Chondrocyte (in vitro differentiated cells): ENCODE measurements at places on chromosomes 13 and 19. TPM values are rescaled to one million over a fixed set of nuclear protein-coding genes. Genes with fewer than 3 reads are reported as not detected.

Gene ISOC2
- total RNA-seq, result 39.8 to 47.2 TPM (median 39.8 TPM) in 3 replicates

Gene CEBPA
- total RNA-seq, result 0.56 to 2.2 TPM (median 1.7 TPM) in 3 replicates

Gene LYPD3
- 0.39 to 1.0 TPM (median 0.59 TPM) in 3 replicates for total RNA-seq

Gene LIN37
- 11.9 to 18.6 TPM (median 13.5 TPM) in 3 replicates for total RNA-seq

Gene YJEFN3
- 3.6 to 5.3 TPM (median 4.0 TPM) in 3 replicates for total RNA-seq

Gene CD37
- total RNA-seq, result not detected in 3 replicates

Gene KLK7
- total RNA-seq, result not detected in 3 replicates

Gene ATP4A
- total RNA-seq, result not detected in 3 replicates

DNA sequence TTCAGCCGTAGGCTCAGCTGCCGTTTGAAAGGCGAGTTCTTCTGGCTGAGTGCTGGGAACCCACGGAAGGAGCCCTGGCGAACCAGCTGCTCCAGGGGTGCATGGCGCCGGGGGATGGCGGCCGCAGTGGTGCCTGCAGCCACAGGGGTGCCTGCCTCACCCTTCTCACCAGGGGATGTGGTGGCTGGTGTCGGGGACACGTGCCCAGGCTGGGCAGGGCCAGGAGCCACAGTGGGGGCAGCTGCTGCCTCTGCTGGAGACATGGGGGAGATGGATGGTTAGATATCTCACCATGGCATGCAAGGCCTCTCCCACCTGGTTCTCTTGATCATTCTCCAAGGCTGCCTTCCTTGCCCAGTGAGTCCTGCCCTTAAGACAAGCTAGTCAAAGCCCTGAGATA is 17.1 kb downstream of the NUMBL start:
- peaks cover 33% of the 10 kb centered on the region for H3K36me3 ChIP-seq
- no peaks in the 10 kb centered on the region for H3K27me3 ChIP-seq
- H3K4me3 ChIP-seq, result no peak overlapping the region
- no peak overlapping the region for H3K27ac ChIP-seq

DNA sequence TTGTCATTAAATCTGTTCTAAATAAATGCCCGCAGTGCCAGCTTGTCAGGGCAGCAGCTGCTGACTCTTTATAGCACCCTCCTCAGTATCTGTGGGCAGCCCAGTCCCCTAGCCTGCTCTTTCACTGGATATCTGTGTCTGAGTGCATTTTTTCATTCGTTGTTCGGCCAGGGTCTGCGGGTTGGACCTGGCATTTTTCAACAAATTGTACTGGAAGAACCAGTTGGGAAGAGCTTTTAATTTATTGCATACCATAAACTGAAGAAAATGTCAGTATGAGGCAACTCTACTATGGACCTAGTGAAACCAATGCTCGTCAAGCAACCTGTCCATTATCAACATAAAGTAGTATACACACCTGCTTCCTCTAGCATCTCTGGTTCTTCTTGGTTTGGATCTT is 8.6 kb downstream of the NLRP13 start:
- no peak overlapping the region for H3K27ac ChIP-seq
- H3K27me3 ChIP-seq, result no peaks in the 10 kb centered on the region
- no peaks in the 10 kb centered on the region for H3K36me3 ChIP-seq
- no peak for DNase-seq

DNA sequence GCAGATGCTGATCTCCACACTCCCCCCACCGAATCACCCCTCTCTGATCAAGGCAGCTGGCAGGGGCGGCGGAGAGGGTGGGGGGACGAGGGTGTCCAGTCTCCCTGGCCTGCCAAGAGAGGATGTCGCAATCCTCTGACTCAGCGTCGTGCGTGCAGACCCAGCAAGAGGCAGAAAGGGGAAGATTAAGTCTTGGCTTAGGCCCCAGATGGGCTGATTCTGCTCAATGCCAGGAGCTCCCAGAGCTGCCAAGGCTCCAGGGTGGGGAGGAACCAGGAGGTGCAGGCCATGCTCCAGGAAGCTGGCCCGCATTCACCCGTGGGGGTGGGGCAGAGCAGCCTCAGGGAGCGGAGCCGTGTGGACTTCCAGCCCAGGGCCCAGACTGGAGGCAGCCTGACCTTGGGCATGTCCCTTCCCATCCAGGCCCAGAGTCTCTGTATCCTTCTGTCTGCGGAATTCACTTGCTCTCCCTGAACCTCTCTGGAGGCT is 6.6 kb upstream of the BCL3 start:
- no peak for DNase-seq
- H3K4me3 ChIP-seq, result no peak overlapping the region
- peaks cover 65% of the 10 kb centered on the region for H3K4me1 ChIP-seq
- no peaks in the 10 kb centered on the region for H3K36me3 ChIP-seq
- no peaks in the 10 kb centered on the region for H3K27me3 ChIP-seq

DNA sequence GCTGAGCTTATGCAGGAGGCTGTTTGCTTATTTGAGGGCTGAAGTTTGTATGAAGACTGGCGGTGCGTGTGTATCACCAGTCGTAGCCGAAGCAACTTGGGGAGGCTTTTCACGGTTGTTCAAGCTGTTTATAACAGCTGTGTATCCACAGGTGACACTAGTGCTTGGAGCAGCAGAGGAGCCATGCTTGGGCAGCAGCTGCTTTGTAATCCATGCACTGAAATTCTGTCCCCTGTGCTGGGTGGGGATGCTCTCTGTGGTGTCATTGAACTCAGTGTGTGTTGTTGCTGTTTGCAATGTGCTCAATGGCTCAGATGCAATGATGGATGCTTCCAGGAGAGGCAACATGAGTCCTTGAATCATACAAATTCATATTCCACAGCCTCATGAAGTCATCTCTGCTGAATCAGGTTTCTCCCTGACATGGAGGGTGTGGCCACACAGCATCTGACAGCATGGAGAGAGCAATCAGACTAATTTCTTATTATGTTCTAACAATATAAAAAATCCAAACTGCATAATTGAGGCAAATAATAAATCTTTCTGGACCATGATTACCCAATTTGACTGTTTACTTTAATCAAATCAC is 18.8 kb upstream of the GTF3A start:
- DNase-seq, result no peak
- H3K4me1 ChIP-seq, result peaks cover 15% of the 10 kb centered on the region

GRCh38 chr19:13154911-13155471 is 4.8 kb downstream of the IER2 start:
- peak overlapping the region; percentile 93 for H3K27ac ChIP-seq
- DNase-seq, result no peak
- peaks cover 6% of the 10 kb centered on the region for H3K36me3 ChIP-seq
- H3K27me3 ChIP-seq, result no peaks in the 10 kb centered on the region
- H3K4me3 ChIP-seq, result peak overlapping the region; percentile 99
- peaks cover 16% of the 10 kb centered on the region for H3K4me1 ChIP-seq

DNA sequence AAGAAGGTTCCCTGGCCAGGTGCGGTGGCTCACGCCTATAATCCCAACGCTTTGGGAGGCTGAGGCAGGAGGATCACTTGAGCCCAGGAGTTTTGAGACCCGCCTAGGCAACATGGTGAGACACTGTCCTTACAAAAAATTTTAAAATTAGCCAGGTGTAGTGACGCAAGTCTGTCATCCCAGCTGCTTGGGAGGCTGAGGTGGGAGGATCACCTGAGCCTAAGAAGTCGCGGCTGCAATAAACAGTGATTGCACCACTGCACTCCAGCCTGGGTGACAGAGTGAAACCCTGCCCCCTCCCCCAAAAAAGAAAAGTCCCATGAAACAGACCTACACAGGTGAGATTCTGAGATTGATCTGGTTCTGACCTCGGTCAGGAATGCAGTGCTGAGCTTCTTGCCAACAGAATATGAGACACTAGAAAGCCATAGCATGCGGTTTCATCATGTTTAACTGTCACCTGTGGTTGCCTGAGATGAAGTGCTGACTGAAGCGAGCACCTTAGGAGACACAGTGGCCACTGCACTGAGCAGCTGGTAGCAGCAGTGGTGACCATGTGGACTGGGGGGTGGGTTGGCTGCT is 2.0 kb upstream of the A1BG start:
- no peaks in the 10 kb centered on the region for H3K27me3 ChIP-seq
- H3K27ac ChIP-seq, result no peak overlapping the region

- H3K4me1 ChIP-seq, result peaks cover 14% of the 10 kb centered on the region
- H3K36me3 ChIP-seq, result peaks cover 3% of the 10 kb centered on the region
- H3K4me3 ChIP-seq, result no peak overlapping the region
- DNase-seq, result no peak
These were observed 552.5 kb downstream of the TBC1D4 start for GRCh38 chr13:74929436-74929835.

DNA sequence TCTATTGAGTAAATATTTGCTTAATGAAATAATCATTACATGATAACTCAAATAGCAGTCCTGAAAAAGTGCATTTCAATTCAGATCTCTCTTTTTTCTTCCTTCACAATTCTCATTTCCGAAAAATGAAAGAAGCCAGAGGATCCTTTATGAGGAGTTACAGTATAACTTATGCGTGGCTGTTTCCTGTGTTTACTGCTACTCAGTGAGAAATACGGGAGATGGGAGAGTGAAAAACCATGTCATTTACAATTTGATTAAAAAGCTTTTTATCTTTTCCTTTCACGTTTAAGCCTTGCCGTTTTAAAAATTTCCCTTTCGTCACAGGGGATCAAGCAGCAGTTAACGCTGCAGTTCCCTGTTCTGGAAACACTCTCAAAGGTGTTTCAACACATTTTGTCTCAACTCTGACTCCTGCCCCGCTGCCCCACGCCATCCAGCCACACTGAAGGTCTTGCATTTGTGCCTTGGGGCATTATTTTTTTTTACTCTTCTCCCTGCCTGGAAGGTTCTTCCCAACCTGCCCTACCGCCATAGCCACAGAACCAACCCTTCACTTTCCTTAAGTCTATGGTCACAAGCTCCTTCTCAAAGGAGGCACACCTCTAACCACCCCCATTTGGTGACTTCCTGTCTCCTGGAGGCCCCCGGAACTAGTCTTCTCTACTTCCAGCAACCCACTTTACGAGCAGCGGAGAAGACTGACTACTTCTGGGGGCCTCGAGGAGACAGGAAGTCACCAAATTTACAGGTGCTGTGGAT is 17.0 kb downstream of the KL start:
- no peak overlapping the region for H3K4me3 ChIP-seq
- H3K4me1 ChIP-seq, result no peaks in the 10 kb centered on the region
- no peaks in the 10 kb centered on the region for H3K36me3 ChIP-seq
- no peak for DNase-seq
- no peaks in the 10 kb centered on the region for H3K27me3 ChIP-seq

GRCh38 chr19:13861392-13861713 is 15.6 kb upstream of the NANOS3 start:
- H3K36me3 ChIP-seq, result no peaks in the 10 kb centered on the region
- peak overlapping the region; percentile 72 for H3K4me3 ChIP-seq
- H3K27ac ChIP-seq, result peak overlapping the region; percentile 98

DNA sequence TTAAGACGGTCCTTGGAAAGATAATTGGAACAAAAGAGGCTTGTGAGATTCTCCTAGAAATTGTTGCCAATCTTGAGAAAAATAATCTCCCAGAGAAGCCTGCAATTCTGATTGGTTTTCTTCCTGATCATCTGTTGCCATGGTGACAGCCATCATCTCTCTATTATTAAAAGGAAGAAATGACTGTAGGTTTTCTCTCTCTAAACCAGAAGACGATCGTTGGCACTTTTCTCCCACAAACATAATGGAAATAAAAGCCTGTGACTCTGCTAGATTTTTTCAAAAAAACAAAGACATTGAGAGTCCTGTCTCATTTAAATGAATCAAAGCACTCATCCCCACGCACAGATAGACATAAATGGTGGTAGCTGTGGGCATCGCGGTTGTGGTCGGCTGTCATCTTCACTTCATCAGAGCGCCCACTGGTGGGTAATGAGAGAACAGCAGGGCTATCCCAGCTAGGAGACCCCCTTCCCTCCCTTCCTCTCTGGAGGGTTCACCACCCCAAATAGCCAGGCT is 21.7 kb upstream of the CALM3 start:
- H3K4me3 ChIP-seq, result no peak overlapping the region
- DNase-seq, result no peak
- H3K27ac ChIP-seq, result no peak overlapping the region
- peaks cover 9% of the 10 kb centered on the region for H3K36me3 ChIP-seq

- DNase-seq, result no peak
- no peaks in the 10 kb centered on the region for H3K36me3 ChIP-seq
- H3K4me1 ChIP-seq, result peaks cover 18% of the 10 kb centered on the region
- H3K27ac ChIP-seq, result no peak overlapping the region
- H3K4me3 ChIP-seq, result no peak overlapping the region
- H3K27me3 ChIP-seq, result no peaks in the 10 kb centered on the region
These were observed 114.5 kb downstream of the KLF5 start for GRCh38 chr13:73173279-73173811.

GRCh38 chr13:39670445-39670844 is 15.0 kb downstream of the COG6 start:
- no peaks in the 10 kb centered on the region for H3K27me3 ChIP-seq
- H3K27ac ChIP-seq, result no peak overlapping the region
- H3K4me1 ChIP-seq, result peaks cover 4% of the 10 kb centered on the region

- peak overlapping the region; percentile 62 for H3K4me3 ChIP-seq
- no peak overlapping the region for H3K27ac ChIP-seq
- no peaks in the 10 kb centered on the region for H3K27me3 ChIP-seq
These were observed 4.7 kb downstream of the F7 start for GRCh38 chr13:113110048-113110851.

- H3K27me3 ChIP-seq, result no peaks in the 10 kb centered on the region
- peaks cover 25% of the 10 kb centered on the region for H3K36me3 ChIP-seq
- peaks cover 13% of the 10 kb centered on the region for H3K4me1 ChIP-seq
- H3K4me3 ChIP-seq, result no peak overlapping the region
These were observed 10.2 kb upstream of the ZNF546 start for GRCh38 chr19:39986643-39987042.

- peaks cover 15% of the 10 kb centered on the region for H3K27me3 ChIP-seq
- no peaks in the 10 kb centered on the region for H3K4me1 ChIP-seq
- no peaks in the 10 kb centered on the region for H3K36me3 ChIP-seq
- no peak for DNase-seq
- no peak overlapping the region for H3K4me3 ChIP-seq
These were observed 27.2 kb upstream of the NAPA start for GRCh38 chr19:47542030-47542475.
